ENCODE measurements at places on chromosomes 1 and 21.
A peak's percentile ranks its signal among the peaks of the same experiment; 100 is the strongest.

DNA sequence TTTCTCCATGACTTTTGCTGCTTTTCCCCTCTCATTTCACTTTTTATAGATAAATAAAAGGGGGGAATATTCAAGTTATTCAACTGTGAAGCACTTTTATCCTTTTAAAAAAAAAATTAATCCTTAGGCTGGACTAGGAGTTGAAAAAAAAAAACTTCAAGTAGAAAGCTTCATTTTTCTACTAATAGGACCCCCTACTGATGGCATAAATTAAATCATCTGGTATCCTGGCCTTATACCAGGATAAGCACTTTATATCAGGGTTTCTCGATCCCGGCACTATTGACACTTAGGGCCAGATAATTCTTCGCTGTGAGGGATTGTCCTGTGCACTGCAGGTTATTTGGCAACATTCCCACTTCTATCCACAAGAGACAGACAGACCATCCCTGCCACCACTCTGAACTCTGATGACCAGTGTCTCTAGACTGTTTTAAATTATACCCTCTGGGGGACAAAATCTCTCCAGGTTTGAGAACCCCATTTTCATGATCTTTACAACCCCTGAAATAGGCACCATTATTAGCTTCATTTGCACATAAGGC, 17.6 kb downstream of the USP33 start:
- no peak for DNase-seq

- no peak for DNase-seq
Observed at GRCh38 chr1:68129536-68130250, 79.3 kb upstream of the DIRAS3 start.

- no peak for DNase-seq
Observed at GRCh38 chr1:79497193-79497773, 490.8 kb upstream of the ADGRL4 start.

- DNase-seq = no peak
Observed at GRCh38 chr1:164858096-164858632, 299.2 kb downstream of the PBX1 start.

DNA sequence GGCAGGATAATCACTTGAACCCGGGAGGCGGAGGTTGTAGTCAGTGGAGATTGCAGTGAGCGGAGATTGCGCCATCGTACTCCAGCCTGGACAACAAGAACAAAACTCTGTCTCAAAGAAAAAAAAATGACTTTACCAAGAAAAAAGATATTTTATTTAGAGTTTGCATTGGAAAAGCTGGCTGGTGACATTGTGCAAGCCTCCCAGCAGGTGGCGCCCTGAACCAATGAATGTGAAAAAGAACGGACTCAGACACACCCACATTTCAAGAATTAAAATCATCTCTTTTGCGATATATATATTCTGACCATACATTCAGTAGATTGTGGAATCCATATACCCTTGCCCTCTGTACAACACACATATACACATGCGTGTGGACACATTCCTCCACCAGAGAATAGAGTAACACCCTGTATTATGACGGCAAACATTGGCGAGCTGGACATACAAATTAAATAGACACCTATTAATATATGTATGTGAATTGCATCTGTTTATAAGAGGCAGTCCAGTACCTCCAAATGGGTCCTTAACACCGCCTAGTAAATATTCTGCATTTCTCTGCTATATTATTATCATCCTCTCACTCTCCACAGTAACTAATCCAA, 39.0 kb upstream of the CADM3 start:
- DNase-seq = peak; percentile 40

DNA sequence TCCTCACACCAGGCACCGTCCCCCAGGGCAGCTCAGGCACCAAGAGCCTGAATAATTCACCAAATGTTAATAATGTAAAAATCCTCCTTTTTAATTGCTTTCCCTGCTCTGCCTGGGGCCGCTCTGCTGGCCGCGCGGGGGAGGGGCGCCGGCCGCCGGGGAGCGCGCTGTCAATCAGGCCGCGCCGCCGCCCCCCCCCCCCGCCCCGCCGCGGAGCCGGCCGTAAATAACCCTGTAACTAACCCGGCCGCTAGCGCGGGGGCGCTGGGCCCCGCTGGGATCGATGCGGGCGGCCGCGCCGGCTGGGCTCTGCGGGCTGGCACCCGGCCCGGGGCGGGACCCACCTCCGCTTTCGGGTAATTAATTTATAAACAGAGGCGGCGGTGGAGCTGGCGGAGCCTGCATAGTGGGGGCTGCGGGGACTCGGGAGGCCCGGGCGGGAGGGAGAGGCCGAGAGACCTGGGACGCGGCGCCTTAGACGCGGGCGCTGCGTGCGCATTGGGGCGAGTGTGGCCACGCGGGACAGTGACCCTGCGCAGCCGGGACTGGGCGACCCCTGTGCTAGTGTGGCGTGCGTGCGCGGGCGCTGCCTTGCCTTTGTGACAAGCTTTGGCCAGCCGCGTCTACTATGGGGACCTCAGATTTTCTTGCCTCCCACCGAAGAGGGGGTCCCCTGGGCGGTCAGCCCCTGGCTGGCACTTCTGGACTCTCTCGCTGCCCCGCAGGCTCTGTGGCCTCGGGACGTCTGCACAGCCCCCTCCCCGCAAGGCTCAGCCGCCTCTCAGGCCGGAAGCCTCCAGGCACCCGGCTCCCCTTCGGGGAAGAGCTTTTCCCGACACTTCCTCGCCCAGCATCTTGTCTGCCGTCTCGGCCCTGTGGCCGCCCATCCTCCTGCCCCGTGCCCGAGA, 16.6 kb downstream of the SAMD11 start:
- no peak for DNase-seq

GRCh38 chr1:66182551-66183178, 351.3 kb upstream of the SGIP1 start:
- no peak for DNase-seq

- DNase-seq = no peak
Observed at GRCh38 chr1:71093938-71094337, 13.1 kb upstream of the ZRANB2 start.

DNA sequence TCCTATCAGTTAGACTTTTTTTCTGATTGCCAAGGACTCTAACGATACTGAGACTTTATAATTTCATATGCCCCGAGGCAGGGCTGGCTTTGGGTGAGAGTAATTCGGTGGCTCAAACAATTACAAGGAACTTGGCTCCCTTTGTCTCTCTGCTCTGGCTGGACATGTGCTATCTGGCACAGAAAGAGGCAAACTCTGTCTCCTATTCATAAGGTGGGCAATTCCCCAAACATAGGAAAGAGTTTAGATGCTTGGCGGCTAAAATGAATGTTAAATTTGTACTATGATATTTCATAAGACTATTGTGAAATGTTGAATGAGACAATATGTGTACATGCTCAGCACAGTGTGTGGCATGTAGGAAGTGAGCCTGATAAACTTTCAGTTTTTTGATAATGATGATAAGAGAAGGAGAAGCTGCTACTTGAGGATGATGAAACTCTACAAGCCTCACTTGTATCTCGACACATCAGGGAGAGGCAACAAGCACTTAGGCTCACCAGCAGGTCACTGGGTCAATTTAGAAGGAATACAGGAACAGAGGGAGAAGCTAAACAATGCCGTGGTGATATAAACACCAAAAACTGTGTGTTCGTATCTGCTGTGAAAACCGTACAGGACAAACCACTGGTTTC, 12.6 kb upstream of the NTPCR start:
- no peak for DNase-seq

All from activated gamma-delta T cell treated with anti-CD3 and anti-CD28 coated beads, Interleukin-2, amount 50 U/mL, for 16 hours (primary cell).